BJ (cell line): ENCODE measurements at places on chromosomes 5 and 9.
A peak's percentile ranks its signal among the peaks of the same experiment; 100 is the strongest.

DNA sequence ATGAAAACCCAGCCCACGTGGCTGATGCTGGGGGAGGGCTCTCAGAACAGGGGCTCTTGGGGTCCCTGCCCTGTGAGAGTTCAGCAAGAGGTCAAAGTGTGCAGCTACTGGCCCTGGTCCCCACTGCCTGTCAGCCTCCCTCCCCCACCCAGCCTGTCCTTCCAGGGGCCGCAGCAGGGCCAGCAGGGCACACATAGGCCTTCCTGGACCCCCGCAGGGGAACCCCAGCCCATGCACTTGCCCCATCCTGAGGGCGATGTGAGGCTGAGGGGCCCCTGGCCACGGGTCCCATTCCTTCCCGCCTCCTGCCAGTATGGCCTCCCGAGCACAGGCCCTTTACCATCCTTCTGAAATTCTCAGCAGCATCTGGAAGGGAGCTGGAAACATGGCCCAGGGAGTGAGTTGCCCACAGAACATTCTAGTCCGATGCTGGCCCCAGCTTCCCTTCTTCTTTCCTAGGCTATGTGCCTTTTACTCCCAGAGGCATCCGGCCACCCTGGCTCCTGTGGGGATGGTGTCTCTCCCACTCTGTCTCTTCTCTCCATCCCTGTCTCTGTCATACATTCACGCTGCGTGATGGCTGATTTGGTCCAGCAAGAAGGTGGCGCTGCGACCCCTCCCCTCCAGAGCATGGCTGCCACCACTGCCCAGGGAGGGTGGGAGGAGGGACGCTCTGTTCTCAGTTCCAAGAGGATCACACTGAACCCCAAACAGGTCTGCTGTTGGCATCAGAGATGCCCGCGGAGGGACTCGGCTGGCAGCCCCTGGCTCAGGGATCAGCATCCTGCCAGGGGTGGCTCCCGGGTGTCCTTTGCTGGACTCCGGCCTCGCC, 19.6 kb downstream of the MRPL36 start:
- no peak for DNase-seq

DNA sequence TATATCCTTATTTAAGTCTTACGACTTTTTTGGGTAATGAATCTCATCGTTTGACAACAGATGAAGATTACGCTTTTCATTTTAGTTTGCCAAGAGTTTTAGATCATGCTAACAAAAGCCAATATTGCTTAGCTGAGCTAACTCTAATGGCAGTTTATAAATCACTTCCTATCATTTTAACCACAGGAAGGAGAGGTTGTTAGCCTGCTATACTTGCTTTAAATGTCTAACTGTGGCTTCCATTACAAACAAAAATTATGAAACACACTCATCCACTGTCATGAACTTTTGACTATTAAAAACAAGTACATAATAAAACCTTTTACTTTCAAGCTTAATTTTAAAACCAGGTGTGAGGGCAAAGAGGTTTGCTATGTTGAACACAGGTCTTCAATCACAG, 53.7 kb upstream of the ANKH start:
- DNase-seq: no peak

DNA sequence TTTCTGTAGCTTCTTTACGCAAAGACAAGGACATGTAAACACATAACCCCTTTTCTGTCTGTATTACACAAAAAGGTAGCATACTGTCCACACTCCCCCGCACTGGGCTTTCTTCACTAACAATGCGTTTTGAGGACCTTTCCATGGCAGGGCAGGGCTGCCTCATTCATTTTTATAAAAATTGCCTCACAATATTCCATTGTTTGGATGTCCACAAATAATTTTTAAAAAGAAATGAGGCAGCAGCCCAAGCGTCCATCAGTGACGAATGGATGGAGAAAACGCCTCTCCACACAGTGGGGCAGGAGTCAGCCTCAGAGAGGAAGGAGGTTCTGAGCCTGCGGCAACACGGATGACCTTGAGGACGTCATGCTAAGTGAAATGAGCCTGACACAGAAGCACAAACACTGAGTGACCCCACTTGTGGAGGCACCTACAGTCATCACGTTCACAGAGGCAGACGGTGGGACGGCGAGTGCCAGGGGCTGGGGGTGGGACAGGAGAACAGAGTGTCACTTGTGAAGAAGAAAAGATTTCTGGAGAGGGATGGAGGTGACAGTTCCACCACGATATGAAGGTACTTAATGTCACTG, 67.8 kb downstream of the RASGEF1C start:
- DNase-seq: no peak

GRCh38 chr5:128155776-128156175, 72.2 kb downstream of the SLC12A2 start:
- no peak for DNase-seq

- DNase-seq: no peak
These were observed 179.7 kb downstream of the C9orf152 start for GRCh38 chr9:110028271-110028670.

DNA sequence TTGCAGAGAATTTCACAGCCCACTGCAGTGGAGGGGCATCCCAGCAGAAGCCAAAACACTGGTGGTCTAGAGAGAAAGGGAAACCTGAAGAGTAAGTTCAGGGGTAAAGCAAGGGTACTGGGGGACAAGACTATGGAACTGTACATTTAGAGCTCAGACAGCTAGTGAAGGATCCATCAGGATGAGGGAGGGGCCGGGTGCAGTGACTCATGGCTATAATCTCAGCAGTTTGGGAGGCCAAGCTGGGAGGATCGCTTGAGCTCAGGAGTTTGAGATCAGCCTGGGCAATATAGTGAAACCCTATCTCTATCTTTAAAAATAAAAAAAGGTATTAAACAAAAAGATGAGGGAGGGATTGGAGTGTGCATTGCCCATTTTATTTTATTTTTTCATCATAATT, 7.8 kb upstream of the ANKH start:
- no peak for DNase-seq

DNA sequence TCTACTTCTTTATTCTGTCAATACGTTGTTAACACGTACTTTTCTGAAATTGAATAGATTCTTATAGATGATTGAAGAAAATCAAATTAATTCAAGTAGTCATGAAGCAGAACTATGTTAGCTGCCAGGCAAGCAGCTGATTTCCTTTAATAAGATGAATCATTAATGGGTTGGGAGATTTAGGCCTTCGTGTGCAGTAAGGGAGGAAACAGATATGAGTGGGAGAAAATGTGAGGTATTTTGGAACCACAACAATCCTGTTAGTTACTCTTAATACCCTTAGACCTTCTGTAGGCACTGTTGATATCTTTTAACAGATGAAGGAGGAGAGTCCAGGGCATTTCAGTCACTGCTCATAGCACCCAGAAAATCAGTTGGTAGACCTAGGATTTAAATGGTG, 121.0 kb downstream of the AOPEP start:
- DNase-seq: peak; percentile 57

GRCh38 chr5:55989860-55990259, 4.9 kb downstream of the IL6ST start:
- no peak for DNase-seq

GRCh38 chr9:129513856-129514496, 106.9 kb downstream of the C9orf50 start:
- no peak for DNase-seq

DNA sequence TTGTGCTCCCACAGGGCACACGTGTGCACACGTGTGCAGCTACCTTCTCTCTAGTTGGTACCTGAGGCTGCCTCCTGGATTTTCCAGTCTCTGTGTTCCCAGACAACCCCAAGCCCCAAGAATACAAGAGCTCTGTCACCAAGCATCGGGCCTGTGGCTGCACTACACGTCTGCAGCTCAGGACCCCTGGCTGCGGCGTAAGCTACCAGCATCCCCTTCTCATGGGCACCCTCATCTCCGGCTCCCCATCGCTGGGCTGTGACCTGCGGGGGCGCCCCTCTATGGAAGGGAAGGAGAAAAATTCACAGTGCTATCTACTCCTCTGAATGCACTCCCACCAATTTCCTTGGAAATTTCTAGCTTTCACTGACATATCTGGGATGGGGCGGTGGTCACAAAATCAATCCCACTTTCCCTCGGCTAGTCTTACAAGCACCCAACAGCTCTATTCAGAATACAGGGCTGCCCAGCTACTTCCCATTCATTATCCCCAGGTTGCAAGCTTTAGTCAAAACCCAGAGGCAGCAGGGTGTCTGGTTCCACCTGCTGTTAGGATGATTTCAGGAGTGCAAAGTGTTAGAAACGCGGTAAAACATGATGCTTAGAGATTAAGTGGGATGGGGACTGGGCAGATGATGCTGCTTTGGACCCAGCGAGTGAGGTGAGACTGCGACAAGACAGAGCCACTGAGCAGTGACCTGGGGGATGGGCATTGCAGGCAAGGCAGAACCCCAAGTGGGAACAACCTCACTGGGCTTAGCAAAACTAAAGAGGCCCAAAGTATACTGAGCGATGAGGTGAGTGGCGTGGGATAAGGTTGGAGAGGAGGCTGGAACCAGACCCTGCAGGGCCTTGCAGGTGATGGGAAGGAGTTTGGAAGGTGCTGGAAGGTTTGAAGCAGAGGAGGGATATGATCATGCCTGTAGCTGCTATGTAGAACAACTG, 121.7 kb downstream of the KCNIP1 start:
- DNase-seq: no peak

DNA sequence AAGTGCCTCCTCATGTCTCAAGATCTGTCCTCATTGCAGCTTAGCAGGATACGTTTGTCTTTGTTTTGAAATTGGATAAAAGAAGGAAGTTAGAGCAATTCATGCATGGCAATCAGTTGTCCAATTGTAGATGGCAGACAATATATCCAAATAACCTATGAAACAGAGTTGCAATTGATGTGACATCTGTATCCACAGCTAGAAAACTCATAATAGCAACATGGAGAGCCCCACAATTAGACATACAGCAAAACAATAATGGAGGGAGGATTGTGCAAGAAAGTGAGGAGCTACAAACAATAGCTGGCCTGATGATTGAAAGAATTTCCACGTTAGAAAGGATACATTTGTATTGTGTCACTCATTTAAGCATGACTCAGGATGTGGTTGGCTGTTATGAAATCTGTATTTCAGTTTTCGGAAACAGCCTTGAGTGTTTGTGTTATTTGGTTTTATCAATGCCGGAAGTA, 132.0 kb downstream of the FAM174A start:
- no peak for DNase-seq

- DNase-seq: no peak
These were observed 229.7 kb downstream of the MRPS30 start for GRCh38 chr5:45038366-45038987.

- DNase-seq: no peak
These were observed 1.3 kb upstream of the HABP4 start for GRCh38 chr9:96448546-96449170.

GRCh38 chr9:79104951-79105350, 466.8 kb upstream of the TLE4 start:
- DNase-seq: no peak

- no peak for DNase-seq
These were observed 78.4 kb upstream of the OTULINL start for GRCh38 chr5:14503017-14503680.

DNA sequence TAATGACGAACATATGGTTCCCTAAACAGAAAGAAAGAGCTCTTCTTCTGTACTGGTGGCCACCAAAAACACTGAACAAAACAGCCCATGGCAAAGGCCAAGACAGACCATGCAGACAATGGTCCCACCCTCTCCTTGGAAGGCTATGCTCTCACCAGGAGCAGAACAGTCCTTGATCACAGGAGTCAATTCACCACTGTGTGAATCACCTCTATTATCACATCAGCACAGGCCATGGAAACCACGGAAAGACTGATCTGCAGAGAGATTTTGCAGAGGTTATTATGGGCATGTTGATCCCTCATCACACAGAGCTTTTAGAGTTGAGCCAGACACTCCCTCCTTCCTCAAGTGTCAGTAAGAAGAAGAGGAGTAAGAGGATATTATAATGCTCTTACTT, 134.0 kb upstream of the RASEF start:
- DNase-seq: no peak

- DNase-seq: no peak
These were observed 13.5 kb downstream of the EEIG1 start for GRCh38 chr9:127967151-127967809.

GRCh38 chr9:128394379-128395168, 23.4 kb downstream of the URM1 start:
- peak; percentile 26 for DNase-seq

GRCh38 chr9:33414268-33414667, 11.9 kb upstream of the AQP7 start:
- DNase-seq: no peak

DNA sequence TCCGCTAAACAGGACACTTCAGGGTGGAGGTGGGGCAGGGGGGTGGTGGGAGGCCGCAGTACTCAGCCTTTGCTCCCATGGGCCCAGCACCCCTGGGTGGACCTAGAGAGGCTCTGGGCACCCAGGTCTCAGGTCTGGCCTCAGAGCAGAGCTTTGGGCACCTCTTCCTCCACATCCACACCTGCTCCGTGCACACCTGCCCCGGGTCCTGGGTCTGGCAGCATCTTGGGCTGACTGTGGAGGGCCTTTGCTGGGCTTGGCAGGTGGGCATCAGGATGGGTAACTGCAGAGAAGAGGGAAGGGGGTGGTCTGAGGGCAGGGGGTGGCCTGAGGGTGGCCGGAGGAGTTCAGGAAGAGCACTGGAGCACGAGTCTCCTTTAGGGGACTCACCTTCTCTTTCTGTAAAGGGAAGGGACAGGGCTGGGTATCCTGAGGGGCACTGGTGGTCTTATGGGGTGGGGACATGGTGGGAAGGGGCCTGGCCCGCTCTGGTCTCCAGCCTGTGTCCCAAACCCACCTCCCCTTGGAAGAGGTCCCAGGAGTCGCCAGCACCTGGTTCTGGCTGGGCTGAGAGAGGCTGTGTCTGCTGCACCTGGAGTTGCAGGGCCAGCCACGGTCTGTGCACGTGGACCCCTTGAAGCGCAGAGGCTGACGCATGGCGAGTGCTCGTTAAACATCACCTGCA, 106.7 kb upstream of the IER5L start:
- DNase-seq: no peak

DNA sequence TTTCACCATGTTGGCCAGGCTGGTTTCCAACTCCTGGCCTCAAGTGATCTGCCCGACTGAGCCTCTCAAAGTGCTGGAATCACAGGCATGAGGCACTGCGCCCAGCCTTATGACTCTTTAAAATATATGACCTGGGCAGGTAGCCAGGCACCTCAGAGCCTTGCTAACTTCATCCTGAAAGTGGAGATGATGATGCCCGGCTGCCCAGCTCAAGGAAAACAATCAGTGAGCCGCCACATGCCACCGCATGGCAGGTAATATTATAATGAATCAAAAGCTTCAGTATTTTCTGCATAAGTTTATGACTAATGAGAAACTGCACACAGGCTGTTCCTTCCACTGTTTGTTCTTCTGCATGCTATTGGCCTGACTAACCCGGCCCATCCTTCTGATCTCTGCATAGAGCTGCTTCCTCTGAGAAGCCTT, 30.4 kb upstream of the DMRT1 start:
- no peak for DNase-seq

DNA sequence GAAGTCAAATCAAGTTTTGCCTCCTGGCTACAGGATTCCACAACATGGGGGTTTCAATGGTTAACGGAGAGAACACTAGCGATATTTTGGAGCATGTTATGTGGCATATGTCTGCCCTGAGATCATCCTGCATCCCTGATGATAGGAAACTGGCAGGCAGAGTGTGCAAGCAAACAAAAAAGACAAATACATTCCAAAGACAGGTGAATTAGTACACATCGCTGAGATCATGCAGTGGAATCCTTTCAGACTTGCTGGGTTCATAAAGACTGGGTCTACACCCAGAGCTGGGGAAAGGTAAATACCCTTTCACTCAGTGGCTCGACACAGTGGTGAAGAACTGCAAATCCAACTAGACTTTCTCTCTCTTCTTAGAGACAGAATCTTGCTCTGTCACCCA, 286.5 kb downstream of the EFNA5 start:
- no peak for DNase-seq

- DNase-seq: no peak
These were observed 147.4 kb upstream of the LRRTM2 start for GRCh38 chr5:139022528-139022927.
